Activated CD4-positive, alpha-beta memory T cell treated with anti-CD3 and anti-CD28 coated beads, Interleukin-2, amount 10 ng/mL, durations not matched to agents 7 days and 5 days (primary cell): ENCODE measurements at places on chromosomes 7 and 10. TPM values are rescaled to one million over a fixed set of nuclear protein-coding genes. Genes with fewer than 3 reads are reported as not detected.

The PAX2 gene
- not detected for total RNA-seq

The SPDYE9 gene
- total RNA-seq: not detected

The TMEM213 gene
- total RNA-seq: 1.1 TPM

- no peak for DNase-seq
- no peaks in the 10 kb centered on the region for H3K36me3 ChIP-seq
- no peaks in the 10 kb centered on the region for H3K4me1 ChIP-seq
- H3K4me3 ChIP-seq: no peak overlapping the region
- H3K27me3 ChIP-seq: no peaks in the 10 kb centered on the region
Measured at GRCh38 chr7:15174485-15174884, 271.9 kb upstream of the DGKB start.

DNA sequence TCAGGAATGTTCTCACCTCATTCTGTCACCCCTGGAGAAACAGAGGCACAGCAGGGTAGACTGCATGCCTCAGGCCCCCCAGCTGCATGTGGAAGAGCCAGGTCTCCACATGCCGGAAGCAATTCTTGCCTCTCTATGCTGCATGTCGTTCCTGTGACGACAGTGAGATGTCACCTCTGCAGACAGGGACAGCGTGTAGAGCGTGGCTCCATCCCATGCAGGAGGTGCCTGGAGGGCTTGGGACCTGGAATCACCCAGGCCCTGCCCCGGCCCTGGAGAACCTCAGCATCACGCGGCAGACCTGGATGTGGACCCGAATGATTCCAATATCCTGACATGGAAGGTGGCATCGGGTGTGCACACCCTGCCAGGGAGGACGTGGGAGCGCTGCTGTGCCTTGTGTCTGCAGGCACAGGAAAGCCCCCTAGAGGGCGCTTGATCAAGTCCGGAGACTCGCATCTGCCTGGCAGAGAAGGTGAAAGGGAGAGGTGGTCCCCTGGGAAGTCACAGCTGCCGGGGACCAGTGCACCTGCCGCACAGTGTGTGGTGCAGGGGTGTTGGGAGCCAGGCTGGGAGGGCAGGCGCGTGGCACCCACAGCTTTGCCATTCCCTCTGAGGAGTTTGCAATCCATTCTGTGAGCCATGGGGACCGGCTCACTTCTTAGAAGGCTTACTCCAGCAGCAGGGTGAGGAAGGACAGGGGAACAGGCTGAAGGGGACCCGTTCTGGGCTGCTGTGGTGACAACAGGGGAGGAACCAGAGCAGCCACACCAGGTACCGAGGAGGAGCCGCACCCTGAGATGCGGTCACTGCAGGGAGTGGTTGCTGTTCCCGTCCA, 45.3 kb upstream of the EN2 start:
- H3K4me1 ChIP-seq: no peaks in the 10 kb centered on the region
- no peak overlapping the region for H3K4me3 ChIP-seq
- DNase-seq: peak; percentile 50
- H3K36me3 ChIP-seq: no peaks in the 10 kb centered on the region
- H3K27ac ChIP-seq: no peak overlapping the region
